T follicular helper cell (primary cell): ENCODE measurements at places on chromosomes 1 and 21.

GRCh38 chr21:18954441-18954844 lies 550.9 kb upstream of the TMPRSS15 start:
- DNase-seq, result no peak

DNA sequence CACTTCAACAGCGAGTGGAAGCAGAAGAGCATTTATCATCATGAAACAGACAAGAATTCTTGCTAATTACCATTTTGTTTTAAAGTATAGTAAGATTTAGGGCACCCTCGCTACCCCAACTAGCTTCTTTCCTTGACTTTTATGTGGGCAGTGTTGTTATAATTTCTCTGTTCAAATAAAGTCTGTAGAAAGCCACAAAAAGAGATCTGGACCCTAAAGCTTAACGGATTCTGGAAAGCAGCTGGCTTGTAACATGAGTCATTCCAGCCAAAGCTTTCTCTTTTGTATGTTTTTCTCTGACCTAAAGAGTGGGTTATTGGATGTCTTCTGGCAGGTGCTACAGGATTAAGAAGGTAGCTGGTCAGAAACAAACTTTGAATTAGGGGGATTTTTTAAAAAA lies 37.4 kb downstream of the RUNX1 start:
- no peak for DNase-seq

GRCh38 chr1:17943506-17943905 lies 164.1 kb upstream of the IGSF21 start:
- no peak for DNase-seq

DNA sequence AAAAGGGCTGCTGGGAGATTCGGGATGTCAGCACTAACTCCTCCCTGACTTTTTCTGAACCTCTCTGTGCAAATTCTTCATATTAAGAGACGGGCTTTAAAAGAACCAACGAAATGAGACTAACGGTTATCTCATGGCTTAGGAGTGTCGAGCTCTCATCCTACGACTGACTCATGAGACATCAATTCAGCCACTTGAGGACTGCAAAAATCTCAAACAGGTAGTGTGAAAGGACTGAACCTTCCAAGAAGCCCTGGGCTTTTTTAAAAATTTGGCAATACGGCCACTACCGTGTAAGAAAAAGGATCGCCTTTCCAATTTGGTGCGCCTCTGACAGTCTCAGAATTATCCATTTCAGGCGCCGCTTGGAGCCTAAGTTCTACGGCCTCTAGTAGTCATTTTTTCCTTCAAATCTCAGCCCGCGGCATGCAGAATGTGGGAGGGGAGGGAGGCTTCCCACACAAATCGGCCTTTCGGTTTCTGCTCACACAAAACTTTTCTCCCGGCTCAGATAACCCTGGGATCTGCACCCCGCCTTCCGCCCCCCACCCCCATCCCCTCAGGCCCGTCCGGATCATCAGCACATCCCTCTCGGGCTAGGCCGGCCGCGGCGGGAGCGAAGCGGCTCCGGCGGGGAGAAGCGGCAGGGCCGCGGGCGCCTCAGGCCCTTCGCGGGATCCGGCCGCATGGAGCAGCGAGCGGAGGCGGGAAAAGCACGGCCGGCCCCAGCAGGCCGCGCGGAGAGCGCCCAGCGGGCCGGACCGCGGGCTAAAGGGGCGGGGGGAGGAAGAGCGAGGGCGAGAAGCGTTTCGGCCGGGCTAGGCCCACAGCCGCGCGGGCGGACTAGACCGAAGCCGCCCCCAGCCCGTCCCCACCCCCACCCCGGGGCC lies 618 bp downstream of the HNRNPR start:
- DNase-seq, result no peak

- no peak for DNase-seq
Measured at GRCh38 chr1:56416495-56416894, 162.9 kb downstream of the PLPP3 start.

DNA sequence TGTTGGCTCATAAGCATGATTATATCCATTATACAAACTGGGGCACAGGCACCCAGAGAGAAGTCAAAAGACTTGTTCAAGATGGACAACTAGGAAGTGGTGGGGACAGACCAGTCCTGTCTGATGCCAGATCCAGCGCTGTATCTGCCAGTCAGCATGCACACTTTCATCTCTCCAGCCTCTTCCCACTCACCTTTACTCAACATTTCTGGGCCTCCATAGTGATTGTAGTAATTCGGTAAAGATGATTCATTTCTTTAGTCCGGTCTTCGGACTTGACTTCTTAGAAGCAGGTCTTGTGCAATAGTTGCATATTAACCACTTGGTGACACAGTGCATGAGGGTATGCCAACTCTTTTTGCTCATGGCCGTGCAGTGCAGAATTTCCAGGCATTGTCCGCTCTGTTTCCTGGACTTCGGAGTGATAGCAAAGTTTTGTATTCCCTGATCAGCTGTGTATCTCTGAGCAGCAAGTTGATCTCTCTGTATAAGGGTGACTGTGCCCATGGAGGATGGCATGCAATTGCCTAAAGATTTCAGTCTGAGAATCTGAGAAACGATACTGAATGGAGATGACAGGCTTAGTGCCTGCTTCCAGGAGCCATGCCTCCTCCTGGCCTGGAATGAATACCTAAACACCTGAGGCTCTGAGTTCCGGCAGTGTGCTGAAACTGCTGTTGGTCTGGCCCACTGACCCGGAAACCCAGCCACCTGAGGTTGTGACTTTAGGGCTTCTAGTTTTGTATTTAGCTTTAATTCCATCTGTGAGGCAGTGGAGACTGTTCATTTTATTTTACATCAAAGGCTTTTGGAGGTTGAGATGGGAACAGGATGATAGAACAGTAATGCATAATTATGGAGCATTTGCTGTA lies 39.0 kb downstream of the GALNT2 start:
- DNase-seq, result no peak

- no peak for DNase-seq
Measured at GRCh38 chr1:34199927-34200326, 23.2 kb downstream of the C1orf94 start.

GRCh38 chr1:48937732-48938131 lies 161.0 kb upstream of the BEND5 start:
- DNase-seq, result no peak

DNA sequence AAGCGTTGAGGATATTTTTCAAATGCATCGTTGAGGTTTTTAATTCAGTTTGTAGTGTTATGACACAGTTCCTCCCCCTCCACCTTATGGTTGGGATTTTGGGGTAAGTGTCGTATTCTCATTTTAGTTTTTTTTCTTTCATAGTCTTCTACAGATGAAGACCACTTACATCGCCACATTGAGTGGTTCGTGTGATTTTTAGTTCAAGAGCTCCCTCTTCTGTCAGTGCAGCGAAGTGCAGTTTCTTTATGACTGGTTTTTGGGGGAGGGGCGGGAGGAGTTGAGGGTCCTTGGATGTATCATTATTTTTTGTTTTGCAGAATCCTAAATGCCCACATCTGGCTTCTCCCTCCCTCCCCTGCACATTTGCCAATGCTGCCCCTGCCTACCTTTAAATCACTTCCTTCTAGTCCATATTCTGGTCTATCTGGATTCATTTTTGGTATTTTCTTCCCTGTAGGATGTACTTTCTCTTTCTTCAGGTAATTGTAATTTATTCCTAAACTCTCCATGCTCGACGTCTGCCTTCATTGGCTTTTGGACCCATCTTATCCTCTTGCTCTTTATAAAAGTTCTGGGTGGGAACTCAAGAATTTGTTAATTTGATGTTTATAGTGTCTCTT lies 433.1 kb downstream of the CAMTA1 start:
- no peak for DNase-seq

DNA sequence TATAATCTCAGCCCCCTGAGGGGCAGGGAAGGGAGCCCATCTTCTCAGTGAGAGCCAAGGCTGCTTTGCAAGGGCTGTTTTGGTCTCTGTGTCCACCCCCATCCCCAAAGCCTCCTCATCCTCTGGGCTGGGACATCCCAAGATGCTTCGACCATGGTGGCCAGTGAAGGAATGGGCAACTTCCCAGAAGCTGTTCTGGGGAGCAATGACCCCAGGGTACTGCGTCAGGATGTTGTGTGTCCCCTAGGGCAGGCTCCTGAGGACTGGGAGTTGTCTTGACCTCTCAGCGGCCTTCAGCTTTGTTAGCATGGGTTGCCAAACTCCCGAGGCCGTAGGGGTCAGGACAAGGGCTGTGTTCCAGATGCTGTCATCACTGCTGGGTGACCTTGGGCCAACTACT lies 238.4 kb upstream of the POU3F1 start:
- DNase-seq, result no peak

DNA sequence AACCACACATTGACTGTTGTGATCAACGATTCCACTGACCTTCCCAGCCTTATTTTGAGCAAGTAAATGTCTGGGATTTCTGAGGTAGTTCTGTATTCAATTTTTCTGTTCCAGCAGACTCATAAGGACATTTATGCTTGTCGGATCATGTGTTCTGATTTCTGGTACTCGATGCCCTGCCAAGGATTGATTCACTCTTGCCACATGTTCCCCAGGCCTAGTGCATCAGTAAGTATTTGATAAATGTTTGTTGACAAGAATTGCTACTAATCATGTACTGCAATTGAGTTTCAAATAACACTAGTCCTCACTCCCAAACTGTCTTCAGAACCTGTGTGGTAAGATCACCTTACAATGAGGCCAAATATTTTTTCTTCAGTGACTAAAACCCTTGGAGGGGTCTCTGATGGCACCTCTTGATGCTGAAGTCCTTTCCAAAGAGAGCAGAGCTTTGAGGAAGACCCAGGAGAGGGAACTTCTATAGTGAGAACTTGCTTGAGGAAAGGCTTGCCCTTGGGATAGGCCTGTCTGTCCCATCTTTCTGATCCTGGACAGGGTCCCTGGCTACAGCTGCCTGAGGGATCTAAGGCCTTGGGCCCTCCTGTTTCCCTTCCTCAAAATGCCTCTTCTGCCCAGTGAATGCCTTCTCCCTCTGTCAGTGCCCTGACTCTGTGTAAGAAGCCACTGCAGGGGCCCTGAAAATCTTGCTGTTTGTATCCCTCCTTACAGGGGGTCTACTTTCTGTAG lies 115.8 kb upstream of the FAM78B start:
- DNase-seq, result no peak

- DNase-seq, result no peak
Measured at GRCh38 chr21:16307256-16307655, 577.5 kb downstream of the USP25 start.

- DNase-seq, result no peak
Measured at GRCh38 chr1:18564676-18565075, 66.0 kb upstream of the PAX7 start.

GRCh38 chr1:161907265-161907664 lies 116.4 kb downstream of the OLFML2B start:
- DNase-seq, result no peak

DNA sequence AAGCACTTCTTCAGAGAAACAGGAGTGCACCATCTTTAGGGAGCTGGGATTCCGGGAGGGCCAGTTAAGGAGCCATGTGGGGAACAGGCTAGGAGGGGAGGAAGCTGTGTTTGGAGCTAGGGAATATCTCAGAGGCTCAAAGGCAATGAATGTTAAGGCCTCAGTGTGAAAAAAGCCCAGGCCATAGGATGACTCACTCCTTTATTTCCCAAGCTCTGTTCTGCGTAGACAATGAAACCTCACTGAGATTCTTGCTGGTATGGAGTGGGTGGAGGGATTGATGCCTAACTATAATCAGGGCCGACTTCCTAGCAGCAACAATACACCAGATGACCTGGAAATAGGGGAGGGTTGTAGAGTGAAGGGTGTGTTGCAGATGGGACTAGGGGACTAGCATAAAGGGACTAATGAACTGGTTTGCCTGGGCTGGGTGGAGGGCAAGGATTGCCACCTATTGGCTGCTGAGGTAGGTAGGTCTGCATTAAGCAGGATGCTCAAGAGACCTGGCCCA lies 2.1 kb downstream of the GNAT2 start:
- DNase-seq, result no peak

DNA sequence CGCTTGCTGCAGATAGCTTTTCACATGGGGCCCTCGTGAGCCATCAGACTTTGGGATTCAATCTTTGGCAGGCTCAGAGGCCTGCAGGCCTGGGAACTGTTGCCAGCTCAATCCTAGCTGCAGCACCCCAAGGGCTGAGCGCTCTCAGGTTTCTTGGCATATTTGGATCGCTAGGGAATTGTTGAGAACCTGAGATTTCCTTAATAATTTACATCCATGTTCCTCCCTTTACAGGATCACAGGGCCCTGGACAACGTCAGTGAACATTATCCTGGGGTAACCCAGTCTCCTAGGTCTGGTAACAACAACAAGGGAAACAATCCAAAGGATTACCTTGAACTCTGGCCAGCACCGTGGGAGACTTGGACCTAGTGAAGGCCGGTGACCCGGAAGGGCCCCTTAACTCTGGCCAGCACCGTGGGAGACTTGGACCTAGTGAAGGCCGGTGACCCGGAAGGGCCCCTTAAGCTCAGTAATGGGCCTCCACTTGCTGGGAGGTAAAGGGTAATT lies 49.3 kb upstream of the NEK2 start:
- DNase-seq, result no peak

DNA sequence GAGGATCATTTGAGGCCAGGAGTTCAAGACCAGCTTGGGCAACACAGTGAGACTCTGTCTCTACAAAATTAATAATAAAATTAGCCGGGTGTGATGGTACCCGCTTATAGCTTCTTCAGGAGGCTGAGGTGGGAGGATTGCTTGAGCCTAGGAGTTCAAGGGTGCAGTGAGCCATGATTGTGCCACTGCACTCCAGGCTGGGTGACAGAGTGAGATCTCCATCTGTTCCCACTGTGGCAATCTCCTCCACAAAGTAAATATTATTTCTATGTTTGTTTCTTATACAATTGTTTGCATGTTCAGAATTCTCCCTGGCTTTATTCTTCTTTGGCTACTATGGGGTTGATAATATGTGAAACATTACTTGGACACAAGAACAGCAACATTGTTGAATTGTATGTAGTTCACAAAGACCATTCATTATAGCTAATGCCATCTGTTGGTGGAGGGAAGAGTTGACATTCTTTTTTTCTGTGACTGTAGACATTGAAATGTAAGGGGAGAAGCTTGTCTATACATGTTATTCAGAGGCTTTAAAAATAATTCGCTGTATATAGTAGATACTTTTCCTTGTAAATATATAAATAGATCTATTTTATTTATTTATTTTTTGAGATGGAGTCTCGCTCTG lies 47.8 kb upstream of the SRSF10 start:
- no peak for DNase-seq

- DNase-seq, result no peak
Measured at GRCh38 chr1:226682871-226683814, 55.9 kb downstream of the ITPKB start.

GRCh38 chr1:204894031-204894430 lies 23.4 kb downstream of the NFASC start:
- no peak for DNase-seq

GRCh38 chr21:17467829-17468228 lies 45.0 kb upstream of the CXADR start:
- no peak for DNase-seq

GRCh38 chr1:154478013-154478412 lies 24.0 kb upstream of the TDRD10 start:
- no peak for DNase-seq
